ENCODE measurements at places on chromosomes 12 and 14.

DNA sequence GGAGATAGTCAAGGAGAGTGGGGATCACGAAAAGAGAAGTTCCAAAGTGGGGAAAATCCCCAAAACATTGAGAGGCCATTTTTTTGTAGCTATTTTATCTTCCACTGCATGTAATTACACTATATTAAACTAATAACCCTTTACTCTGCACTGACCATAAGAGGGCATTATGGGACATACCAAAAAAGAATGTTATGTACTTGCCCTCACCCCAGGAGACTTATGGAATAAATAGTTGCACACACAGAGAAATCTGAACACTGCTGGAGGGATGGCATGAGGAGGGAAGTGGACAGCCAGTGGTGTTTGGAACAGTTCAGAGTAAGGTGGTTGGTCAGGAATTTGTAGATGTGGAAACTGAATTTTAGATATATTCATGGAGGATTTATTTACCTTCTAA, 422.9 kb downstream of the SNAPC1 start:
- no peak for DNase-seq

- DNase-seq = no peak
These were observed 72.3 kb upstream of the PSMC1 start for GRCh38 chr14:90184094-90184493.

DNA sequence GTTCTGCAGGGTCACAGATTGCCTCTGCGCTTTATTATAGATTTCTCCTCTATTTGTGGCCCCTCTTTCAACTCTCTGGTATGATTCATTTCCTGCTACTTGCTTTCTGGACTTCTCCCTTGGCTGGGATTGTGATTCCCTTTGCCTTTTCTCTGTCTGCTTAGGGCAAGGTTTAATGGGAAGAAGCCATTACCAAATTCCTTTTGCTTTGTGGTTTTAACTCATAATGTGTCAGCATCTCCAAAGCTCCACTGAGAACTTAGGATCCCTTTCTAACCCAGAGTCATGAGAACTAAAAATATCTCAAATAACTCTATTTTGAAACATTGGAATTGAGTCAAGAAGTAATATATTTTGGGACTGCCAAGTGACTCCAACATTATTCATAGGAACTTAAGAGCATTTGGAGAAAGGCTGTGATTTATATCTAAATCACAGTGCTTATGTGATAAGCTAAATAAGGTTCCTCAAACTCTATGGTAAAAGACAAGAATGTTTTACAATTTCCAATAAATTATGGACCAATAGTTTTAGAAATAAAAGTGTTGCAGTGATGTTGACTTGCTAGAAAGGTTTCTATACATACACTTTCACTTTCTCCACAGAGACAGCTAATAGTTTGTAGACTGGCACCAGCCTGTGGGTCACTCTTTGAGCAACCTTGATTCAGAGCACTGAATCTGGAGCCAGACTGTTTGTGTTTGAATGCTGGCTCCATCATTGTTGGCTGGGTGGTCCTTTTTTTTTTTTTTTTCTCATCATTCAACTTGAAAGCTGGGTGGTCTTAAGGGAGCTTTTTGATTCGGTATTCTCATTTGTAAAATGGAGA, 93.9 kb downstream of the DACT1 start:
- peak; percentile 70 for DNase-seq

DNA sequence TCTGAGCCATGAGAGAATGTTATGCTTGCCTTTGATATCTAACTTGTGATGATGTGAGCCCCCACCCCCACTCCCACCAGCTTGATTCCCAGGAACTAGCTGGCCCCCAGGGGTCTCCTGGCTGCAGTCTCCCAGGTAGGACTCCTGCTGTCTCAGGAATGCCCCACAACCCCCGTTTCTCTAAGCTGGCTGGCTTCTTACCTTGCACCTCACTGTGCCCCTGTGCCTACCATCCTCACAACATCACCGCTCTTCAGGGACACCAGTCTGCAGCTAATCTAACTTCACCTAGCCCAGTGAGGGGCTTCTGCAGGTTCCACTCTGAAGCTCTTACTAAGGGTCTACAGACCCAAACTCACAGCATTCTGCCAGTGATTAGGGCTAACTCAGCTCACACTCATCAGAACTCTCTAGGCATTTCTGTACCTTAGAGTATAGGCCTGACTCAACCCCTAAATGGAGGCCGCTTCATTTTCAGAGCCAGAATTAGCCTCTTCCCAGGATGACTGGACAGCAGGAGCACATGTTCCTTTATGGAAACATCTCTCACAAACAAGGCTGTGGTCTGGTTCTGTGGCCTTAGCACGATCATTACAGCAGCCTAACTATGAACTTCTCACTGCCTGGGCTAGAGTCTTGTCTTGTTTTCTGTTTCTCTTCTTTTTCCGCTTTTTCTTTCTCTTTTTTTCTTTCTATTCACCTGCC, 72.8 kb upstream of the IFNG-AS1 start:
- no peak for DNase-seq

DNA sequence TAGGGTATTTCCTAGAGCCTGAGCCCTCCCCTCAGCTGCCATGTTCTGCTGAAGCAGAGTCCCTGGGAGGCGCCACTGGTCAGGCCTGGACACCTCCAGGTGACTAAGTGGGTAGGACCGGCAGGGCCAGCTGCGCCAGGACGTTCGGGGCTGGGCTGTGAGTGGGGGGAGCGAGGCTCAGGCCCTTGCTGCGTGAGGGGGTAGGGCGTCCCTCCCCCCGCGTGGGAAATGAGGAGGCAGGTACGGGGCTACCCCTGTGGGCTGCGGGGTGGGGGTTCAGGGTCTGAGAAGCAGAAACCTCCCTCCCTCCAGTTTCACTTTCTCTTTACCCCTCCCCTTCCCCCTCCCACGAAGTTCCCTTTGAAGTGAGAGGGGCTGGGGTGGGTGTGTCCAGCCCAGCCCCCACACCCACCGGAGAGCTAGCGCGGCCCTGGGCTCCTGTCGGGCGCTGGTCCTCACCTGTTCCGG, 22.1 kb upstream of the KIF26A start:
- peak; percentile 22 for DNase-seq

GRCh38 chr14:70097576-70098249, 91.0 kb downstream of the SLC8A3 start:
- no peak for DNase-seq

- DNase-seq = peak; percentile 54
These were observed 133.5 kb upstream of the HIF1A start for GRCh38 chr14:61561657-61562276.

- no peak for DNase-seq
These were observed 64.4 kb downstream of the FOS start for GRCh38 chr14:75342762-75343599.

DNA sequence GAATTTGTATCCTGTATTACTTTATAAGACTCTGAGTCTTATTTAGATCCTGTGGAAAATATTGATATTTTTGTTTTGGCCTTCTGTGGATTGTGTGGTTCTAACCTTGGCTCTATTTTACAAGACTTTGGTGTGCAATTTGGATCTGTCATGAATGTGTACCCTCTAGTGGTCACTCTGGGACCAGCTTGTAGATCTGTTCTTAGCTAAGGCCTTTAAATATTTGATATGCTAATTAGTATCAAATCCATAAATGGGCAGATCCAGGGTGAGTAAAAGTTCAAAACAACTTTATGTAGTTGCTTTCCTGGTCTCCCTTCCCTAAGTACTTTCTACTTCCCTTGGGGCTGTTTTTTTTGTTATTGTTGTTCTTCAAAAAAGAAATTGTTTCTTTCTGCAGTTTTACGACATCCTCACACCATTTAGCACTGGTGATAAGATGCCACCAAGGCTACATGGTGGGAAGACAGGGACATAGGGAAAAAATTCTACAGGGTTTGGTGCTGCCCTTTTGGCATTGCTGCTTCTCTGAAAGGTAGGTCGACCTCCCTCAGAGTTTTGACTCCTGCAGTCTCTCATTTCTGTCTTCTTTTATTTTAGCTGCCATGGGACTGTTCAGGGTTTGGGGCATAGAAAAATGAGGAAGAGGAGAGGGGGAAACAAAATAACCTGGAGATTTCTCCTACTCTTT, 238.5 kb downstream of the GPHN start:
- DNase-seq = peak; percentile 7

DNA sequence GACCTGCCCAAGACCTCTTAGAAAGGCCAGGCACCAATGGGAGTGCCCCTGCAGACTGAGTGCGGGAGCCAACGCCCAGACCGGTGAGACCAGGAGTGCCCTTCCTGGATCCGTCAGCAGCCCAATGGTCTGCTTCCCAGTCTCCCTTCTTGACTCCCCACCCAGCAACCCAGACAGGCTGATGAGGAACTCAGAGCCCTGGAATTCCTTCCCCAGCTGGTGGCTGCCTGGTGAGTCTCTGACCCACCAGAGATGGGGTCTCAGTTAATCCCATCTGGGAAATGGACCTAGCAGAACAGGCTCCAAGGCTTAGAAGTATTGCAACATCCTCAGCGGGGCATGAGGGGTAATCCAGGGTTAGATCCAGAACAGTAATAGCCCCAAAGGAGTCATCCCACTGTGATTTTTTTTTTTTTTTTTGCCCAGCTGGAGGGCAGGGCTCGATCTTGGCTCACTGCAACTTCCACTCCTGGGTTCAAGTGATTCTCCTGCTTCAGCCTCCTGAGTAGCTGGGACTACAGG, 1.5 kb upstream of the RASAL1 start:
- peak; percentile 58 for DNase-seq

DNA sequence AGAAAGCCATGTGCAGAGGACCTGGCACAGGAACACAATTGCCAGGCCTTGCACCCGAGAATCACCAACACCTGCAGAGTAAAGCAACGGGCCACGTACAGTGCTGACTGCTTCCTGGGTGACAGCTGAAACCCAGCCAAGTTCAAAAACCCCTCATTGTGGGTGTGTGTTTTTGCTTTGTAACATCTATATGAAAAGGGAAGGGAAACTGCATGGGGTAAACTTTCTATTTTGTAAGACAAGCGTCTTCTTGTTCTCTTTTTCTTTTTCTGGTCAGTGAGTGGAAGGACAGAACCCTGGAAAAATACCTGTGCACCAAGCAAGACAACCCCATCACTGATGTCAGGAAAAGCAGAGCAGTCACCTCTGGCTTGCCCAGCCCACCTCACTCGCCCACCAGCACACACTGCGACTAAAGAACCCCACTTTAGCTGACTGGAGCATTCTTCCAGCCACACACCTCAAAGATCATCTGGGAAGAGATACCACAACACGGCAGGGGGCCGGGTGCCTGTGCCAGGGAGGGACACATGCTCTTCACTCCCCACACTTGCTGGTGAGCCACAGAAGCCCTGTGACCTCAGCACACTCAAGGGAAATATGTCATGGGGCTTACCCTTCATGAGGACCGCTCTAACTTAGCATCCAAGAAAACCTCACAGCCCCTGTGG, 172.3 kb downstream of the NDUFA12 start:
- no peak for DNase-seq

- DNase-seq = no peak
These were observed 8.7 kb downstream of the DRAM1 start for GRCh38 chr12:101885912-101886561.

DNA sequence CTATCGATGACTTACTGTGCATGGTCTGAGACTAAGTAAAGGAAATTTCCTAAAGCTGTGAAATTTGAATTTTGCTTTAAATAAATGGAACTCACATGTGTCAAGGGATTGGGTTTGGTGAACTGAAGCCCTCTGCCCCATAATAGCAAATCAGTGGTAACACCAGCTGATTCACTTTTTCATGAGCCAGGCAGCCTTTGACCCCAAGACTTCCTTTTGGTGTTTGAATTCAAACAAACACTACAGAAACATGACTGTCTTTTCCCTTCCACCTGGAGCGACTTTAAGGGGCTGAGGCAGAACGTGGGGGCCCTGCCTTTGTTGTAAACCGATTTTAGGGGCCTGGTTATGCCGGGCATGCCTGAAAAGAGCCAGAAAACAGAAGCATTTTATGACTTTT, 28.8 kb downstream of the KCTD10 start:
- DNase-seq = no peak

GRCh38 chr12:15939111-15939510, 28.0 kb downstream of the DERA start:
- DNase-seq = no peak

DNA sequence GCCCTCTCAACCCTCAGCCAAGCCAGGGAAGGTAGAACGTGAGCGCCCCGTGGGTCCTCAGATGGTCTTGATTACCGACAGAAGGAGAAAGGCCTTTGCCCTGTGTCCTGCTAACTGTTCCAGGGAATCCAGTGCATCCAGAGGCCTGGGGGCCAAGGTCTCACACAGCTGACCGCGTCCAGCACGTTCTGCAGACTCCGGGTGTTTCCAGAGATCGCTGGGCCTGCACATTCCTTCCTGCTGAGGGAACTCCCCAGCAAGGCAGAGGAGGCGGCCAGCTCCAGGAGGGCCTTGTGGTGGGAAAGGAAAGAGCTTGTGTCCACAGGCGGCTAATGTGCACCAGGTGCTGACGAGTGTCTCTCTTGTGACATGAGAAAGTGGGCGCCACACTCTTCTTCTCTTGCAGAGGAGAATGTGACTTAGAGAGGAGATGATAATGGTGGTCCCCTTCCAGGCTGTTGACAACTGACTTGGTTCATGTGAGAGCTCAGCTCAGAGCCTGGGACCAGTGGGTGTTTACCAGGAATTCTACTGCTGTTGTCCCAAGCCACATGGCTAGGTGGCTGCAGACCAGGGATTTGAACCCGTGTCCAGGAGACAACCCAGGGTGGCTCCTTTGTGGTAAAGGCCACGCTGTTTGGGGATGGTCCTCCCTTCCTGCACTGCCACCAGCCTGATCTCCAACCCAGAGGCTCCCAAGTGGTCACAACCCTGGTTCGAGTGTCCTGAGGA, 46.8 kb upstream of the DLK1 start:
- no peak for DNase-seq

GRCh38 chr12:11499806-11500187, 104.4 kb upstream of the PRB2 start:
- DNase-seq = no peak

GRCh38 chr12:116432314-116432750, 126.8 kb upstream of the MAP1LC3B2 start:
- DNase-seq = no peak

GRCh38 chr12:9707864-9708808, 24.8 kb downstream of the CLECL1 start:
- peak; percentile 57 for DNase-seq

GRCh38 chr12:7093892-7094291, 1.6 kb upstream of the C1R start:
- DNase-seq = no peak

- DNase-seq = no peak
These were observed 458 bp upstream of the HOXC4 start for GRCh38 chr12:54053003-54053750.

GRCh38 chr12:71439613-71440344, at the start of gene LGR5:
LGR5 (plus strand) TSS chr12:71439798; CDS start chr12:71440081, 283 bp downstream.
- peak; percentile 78 for DNase-seq

- no peak for DNase-seq
These were observed 15.9 kb downstream of the RAB35 start for GRCh38 chr12:120100630-120101029.

Data from LoVo (cell line).